Activated naive CD8-positive, alpha-beta T cell treated with anti-CD3 and anti-CD28 coated beads, Interleukin-2, amount 10 ng/mL, durations not matched to agents 7 days and 5 days (primary cell): ENCODE measurements at places on chromosomes 6 and 20.

DNA sequence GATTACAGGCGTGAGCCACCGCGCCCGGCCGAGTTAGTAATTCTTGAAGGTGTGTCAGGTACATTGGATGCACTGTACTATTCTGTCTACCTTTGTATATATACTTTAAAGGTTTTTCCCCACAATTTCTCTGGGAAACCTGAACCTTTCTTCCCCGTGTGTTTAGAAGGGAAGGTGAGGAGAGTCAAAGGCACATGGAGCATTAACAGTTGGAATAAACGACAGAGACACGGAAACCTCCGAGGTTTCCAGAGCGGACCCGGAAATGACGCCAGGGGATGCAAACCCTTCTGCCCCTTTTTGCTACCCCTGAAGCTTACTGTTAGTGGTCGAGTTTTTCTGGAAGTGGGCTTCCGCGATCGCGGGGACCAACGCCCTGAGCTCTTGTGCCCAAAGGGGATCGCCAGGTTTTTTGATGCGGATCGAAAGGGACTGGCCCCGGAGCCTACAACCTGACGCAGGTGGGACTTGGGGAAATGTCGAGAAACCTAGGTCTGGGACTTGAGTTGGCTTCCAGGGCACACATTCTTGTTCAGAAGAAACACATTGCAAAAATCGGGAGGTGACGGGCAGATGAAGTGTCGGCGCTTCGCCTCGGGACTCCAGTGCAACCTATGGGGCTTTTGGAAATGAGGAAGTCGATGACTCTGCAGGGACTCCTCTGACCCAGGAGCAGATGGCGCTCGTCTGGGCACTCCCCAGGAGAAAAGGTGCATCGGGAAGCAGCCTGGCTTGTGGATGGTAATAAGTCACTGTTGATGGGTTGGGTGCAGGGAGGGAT, 218.2 kb downstream of the OR2B2 start:
- peak; percentile 55 for DNase-seq

DNA sequence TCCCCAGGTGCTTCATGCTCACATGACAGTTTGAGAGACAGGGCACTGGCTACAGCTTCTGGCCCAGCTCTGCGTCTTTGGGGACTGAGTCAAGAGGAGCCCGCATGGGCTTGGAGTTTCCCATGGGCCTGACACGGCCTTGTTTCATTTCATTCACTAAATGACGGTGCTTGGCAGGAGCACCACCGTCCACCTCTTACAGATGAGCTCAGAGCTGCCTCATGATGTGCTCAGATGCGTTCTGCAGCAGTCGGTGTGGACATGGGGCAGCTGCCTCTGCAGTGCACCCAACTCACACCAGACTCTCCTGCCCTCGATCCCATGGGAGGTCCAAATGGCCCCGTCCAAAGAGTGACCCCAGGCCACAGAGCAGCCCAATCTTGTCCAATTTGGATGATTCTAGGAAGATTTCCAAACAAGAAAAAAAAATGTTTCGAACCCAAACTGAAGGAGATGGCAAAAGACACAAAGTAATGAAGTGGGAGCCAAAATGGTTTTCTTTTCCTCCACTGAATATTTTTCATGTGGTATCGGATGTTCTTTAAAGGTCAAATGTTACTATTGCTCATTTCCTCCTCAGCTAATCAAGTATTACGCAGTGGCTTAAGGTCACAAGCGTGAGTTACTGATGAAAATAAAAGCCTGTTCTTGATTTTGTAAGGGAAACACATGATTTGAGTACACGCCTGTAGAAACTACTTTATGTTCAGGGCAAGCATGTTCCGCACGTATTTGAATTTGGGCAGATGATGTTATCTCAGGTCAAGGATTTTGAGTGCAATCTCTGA, 524.2 kb downstream of the CDH26 start:
- no peak for DNase-seq

- DNase-seq: no peak
These were observed 32.7 kb upstream of the MARCKS start for GRCh38 chr6:113824411-113824810.

DNA sequence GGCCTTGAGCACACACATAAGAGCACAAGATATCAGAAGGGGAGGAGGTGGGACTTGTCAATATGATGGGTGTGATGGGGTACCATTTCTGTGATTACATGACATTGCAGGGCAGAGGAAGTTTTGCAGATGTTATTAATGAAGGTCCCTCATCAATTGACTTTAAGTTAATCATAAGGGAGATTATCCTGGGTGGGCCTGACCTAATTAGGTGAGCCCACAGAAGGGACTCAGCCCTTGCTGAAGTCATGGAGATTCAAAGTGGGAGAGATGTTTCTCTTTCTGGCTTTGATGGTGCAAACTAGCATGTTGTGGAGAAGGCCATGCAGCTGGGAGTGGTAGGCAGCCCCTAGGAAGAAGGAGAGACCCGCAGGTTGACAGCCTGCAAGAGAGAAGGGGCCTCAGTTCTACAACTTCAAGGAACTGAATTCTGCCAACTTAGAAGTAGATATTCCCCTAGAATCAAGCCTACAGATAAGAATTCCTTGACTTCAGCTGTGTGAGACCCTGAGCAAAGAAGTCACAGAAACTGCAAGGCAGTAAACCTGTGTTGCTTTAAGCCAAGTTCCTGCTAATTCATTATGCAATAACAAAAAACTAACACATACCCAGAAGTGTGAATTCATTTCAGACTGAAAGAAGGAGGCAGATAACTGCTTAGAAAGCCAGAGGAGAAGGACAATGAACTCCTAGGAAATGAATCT, 131.3 kb downstream of the LRFN2 start:
- DNase-seq: no peak

GRCh38 chr20:8400486-8400885, 268.4 kb downstream of the PLCB1 start:
- DNase-seq: no peak

DNA sequence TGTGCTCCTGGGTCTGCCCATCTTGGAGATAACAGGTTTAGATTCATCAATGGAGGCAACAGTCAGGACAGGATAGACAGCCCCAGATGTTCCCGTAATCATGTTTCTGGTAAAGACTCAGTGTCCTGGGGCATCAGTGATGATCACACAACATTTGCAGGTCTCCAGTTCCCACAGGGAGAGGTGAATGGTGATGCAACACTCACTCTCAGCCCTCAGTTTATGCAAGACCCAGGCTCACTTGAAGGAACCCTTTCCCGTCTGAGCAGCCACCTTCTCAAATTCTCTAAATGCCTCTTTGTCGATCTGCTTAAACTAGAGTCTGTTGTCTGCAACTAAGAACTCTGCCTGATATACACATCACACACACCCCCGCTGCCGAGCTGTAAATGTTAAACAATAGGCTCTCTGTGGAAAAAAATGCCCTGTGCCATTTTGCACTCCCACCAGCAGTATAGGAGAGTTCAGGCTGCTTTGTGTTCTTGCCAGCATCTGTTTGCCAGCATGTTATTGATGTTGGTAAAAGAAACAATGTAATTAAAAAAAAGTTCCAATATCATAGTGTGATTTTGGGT, 30.1 kb upstream of the SCP2D1 start:
- no peak for DNase-seq

- DNase-seq: no peak
These were observed 225.5 kb upstream of the ECI2 start for GRCh38 chr6:4360920-4361319.

DNA sequence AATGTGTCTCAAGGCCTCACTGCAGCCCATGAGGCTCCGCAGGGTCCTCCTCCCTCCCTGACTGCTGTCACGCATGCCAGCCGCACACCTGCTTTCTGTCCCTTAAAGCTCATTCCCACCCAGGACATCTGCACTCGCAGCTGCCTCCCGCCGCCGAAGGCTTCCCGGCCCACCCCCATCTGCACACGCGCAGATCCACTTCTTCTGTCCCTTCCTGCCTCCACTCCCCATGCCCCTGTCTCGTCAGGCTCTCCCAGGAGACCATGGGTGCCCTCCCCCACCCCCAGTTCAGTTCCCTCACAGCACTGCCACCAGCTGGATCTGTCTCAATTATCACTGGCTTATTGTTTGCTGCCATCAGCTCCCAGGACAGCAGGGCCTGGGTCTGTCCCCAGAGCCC, 63.0 kb downstream of the RIPOR3 start:
- DNase-seq: no peak

DNA sequence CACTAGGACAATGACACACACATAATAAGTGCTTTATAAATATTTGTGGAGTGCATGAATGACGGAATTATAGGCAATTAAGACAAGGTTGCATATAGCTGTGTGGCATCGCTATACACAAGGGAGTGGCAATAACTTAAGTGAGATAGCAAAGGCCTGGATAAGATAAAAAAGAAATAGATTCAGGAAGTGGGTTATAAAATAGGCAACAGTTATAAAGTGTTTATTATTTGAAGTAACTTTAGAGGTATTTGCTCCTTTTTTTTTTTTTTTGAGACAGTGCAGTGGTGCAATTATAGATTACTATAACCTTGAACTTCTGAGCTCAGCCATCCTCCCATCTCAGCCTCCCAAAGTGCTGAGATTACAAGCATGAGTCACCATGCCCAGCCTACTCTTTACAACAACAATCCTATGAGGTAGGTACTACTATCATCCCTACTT, 75.9 kb upstream of the LOC128125822 start:
- DNase-seq: no peak

GRCh38 chr6:2725999-2726567, 24.6 kb downstream of the MYLK4 start:
- DNase-seq: no peak

DNA sequence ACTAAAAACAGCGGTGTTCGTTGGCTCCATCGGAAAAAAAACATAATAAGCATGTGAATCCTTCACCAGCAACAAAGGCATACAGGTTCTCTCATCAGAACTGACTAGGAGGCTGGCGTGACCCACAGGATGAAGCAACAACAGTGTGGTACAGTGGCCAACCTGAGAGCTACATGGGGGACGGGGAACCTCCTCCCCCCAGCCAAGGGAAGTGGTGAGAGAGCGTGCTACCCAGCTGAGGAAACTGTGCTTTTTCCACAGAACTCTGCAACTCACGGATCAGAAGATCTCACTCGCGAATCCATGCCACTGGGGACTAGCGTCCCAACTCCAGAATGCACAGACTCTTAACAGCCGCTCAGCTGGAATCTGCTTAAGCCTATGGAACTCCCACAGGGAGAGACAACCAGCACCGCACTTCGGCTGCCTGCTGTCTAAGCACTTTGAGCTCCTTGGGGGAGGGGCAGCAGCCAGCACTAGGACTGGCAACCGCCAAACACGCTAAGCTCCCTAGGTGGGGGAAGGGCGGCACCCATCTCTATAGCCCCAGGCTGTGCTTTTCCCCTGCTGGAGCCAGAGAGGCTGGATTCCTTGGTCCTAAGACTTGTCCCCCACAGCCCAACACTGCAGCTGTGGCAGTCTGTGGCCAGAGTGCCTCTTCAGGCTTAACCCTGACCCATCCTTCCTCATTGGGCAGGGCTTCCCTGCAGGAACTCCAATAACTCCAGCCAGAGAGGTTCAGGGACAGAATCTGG, 538.3 kb upstream of the BTBD3 start:
- DNase-seq: no peak

GRCh38 chr6:132830334-132830751, 16.0 kb downstream of the RPS12 start:
- no peak for DNase-seq

- DNase-seq: no peak
These were observed 9.1 kb downstream of the ZNF292 start for GRCh38 chr6:87164506-87164905.

- DNase-seq: no peak
These were observed 136.1 kb downstream of the SLC24A3 start for GRCh38 chr20:19348582-19348981.

- no peak for DNase-seq
These were observed 121.0 kb upstream of the ZNF184 start for GRCh38 chr6:27593861-27594260.

DNA sequence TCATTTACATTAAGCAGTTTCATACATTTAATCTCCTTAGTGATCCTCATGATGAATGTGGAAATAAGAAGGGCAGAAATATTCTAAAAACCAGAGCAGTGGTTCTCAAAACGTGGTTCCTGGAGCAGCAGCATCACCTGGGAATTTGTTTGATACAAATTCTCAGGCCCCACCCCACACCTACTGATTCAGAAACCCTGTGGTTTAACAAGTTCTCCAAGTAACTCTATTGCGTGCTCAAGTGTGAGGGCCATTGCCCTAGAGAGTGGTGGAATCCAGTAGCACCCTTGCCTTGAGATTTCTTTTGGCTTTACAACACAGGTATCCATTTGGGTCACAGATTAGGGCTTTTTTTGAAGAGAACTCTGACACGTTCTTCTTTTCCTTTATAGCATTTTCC, 354.6 kb upstream of the FLRT3 start:
- DNase-seq: no peak

- DNase-seq: no peak
These were observed 333.4 kb downstream of the BCKDHB start for GRCh38 chr6:80439721-80440470.

- DNase-seq: no peak
These were observed 123.0 kb downstream of the PREX1 start for GRCh38 chr20:48704761-48705160.

GRCh38 chr6:29071831-29072723, 15.0 kb downstream of the OR2B3 start:
- no peak for DNase-seq

GRCh38 chr6:111201764-111202163, 114.5 kb downstream of the SLC16A10 start:
- DNase-seq: no peak

GRCh38 chr6:159761873-159762680, at the start of gene ACAT2:
TSS of gene ACAT2 (plus strand) at chr6:159762045. CDS start at chr6:159762088, 43 bp downstream.
- DNase-seq: peak; percentile 94

- DNase-seq: no peak
These were observed at the start of gene ID4 for GRCh38 chr6:19836799-19837510. TSS of gene ID4 (plus strand) at chr6:19837370. CDS start at chr6:19837755, 385 bp downstream.

- no peak for DNase-seq
These were observed 133.7 kb downstream of the MYO6 start for GRCh38 chr6:75882734-75883133.

DNA sequence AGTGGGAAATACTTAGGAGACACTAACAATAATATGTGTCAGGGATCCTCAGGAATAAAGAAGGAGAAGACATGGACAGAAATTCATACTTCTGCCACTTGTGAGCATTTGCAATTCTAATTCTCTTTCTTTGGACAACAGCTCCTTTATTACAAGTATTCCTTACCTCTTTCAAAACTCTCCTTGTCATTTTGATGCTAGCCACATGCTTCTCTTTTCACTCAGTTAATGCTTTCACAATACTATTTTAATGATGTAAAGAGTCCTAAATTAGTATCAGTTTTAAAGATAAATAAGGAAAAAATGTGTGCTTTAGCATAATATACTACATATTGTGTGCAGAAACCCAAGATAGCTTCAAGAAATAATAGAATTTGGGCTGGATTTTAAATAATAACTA, 62.5 kb downstream of the AHI1 start:
- no peak for DNase-seq

GRCh38 chr6:90000864-90001731, 106.8 kb downstream of the GJA10 start:
- DNase-seq: no peak
